Melanocyte of skin (primary cell): ENCODE measurements at places on chromosomes 12 and 14. TPM values are rescaled to one million over a fixed set of nuclear protein-coding genes. Genes with fewer than 3 reads are reported as not detected.

PCBP2 gene
- 144 and 187 TPM in 2 replicates for total RNA-seq

ACTR10 gene
- total RNA-seq, result 51.6 and 68.7 TPM in 2 replicates

FBXL14 gene
- 12.4 and 15.5 TPM in 2 replicates for total RNA-seq

PIK3C2G gene
- total RNA-seq, result not detected in 2 replicates

SCNN1A gene
- total RNA-seq, result 0.77 TPM in 1 of 2 replicates, not detected in the other

ARG2 gene
- total RNA-seq, result 9.1 and 9.3 TPM in 2 replicates

GDF3 gene
- total RNA-seq, result not detected in 2 replicates

CELA1 gene
- not detected in 2 replicates for total RNA-seq

ESR2 gene
- total RNA-seq, result 14.8 and 34.2 TPM in 2 replicates

CHFR gene
- 41.0 and 52.3 TPM in 2 replicates for total RNA-seq

ERO1A gene
- total RNA-seq, result 51.3 and 67.6 TPM in 2 replicates

SDS gene
- total RNA-seq, result not detected in 2 replicates

RDH12 gene
- 1.4 and 1.8 TPM in 2 replicates for total RNA-seq

SLC6A13 gene
- not detected in 2 replicates for total RNA-seq

TAS2R42 gene
- not detected in 2 replicates for total RNA-seq
